ENCODE measurements at places on chromosomes 6 and 20.

DNA sequence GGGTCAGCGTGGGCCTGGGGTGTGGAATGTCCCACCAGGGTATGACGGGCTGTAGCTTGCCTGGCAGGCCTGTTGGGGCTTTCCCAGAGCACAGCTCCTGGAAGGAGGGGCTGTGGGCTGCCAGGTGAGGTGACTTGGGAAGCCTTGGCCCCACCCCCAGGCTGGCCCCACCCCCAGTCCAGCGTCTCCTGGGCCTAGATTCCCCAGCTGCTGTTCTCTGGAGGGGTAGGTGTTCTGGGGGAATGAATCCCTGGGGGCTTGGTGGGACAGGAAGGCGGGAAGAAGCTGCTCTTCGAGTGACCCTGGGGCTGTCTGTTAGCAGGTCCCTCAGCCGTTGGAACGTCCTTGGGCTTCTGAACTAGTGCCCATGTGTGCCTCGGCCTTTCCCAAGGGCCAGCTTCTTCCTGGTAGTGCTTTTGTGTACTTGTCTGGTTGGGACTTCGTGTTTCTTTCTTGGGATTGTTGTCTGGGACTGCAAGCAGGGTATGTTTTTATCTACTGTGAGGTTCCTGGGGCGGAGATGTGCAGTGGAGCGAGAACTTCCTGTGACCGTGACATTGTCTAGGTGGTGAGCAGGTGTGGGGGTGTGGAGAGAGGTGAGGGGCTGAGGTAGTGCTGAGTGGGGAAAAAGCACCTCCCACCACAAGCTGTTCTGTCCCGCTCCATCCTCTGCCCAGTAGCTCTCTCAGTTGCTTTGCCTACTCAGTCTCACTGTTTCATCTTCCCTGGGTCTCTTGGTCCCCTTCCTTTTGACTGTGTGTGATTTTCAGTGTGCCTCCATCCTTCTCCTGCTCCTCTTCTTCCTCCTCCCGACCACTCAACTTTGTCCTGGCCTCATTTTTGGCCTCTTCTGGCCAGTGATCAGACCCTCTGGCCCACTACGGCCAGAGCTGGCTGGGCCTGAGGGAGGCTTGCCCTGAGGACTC lies 1.3 kb upstream of the DDR1 start:
- no peak for DNase-seq

GRCh38 chr20:38873050-38873581 lies 53.1 kb upstream of the FAM83D start:
- DNase-seq, result no peak

DNA sequence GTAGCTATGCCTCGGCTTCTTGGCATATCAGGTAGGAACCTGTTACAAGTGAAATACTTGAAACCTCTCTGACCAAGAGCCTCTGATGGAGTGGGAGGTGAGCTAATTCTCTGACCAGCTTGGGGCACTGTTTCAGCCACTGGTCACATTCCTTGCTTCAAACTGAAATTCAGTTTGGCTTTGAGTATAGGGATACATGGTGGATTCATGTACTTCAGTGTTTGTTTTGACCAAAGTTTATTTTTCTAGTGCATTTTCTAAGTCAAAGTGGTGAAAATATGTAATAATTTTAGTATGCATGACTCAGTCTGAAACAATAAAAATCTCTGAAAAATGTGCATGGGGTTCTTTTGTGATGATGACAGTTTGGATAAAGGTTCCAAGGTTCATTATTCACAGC lies 18.6 kb downstream of the TTPAL start:
- DNase-seq, result no peak

- no peak for DNase-seq
These were observed 144.9 kb downstream of the AIG1 start for GRCh38 chr6:143205585-143205984.

- no peak for DNase-seq
These were observed 400.0 kb downstream of the CD83 start for GRCh38 chr6:14517516-14518105.

DNA sequence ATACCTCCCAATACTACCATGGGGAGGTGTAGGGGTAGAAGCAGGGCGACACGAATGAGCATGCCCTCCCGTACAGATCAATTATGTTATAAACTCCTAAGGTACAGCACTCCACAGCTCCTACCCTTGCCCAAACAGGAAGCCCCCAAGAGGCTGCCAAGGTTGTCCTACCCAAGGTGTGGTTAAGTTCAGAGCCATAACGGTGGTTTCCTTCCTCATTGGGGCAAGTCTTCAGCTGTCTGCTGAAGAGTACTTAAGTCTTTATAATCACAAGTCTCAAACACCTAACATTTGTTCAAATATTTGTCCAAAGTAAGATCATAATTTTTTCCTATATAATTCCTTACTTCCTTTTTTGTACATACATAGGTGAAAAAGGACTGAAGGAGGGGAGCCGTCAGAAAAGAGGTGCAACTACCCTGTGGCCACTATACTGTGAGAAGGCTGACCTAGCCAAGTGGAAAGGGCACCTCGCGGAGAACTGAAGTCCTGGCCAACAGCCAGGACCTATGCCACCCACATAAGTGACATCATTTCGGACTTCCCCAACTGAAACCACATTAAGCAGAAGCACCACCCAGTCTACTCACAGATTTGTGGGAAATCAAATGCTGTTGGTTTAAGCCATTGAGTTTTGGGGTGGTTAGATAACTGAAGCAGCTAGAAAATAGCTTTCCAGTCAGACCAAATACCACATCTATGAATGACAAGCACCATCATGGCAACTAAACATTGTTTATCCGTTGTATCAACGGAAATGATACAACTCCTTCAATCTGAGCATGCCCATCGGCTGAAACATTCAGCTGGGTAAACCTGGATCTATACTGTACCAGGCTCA lies 2.9 kb upstream of the RAB22A start:
- DNase-seq, result peak; percentile 43

- no peak for DNase-seq
These were observed 95.7 kb downstream of the SLC24A3 start for GRCh38 chr20:19308146-19308545.

GRCh38 chr6:74597840-74598239 lies 608.0 kb downstream of the COL12A1 start:
- no peak for DNase-seq

DNA sequence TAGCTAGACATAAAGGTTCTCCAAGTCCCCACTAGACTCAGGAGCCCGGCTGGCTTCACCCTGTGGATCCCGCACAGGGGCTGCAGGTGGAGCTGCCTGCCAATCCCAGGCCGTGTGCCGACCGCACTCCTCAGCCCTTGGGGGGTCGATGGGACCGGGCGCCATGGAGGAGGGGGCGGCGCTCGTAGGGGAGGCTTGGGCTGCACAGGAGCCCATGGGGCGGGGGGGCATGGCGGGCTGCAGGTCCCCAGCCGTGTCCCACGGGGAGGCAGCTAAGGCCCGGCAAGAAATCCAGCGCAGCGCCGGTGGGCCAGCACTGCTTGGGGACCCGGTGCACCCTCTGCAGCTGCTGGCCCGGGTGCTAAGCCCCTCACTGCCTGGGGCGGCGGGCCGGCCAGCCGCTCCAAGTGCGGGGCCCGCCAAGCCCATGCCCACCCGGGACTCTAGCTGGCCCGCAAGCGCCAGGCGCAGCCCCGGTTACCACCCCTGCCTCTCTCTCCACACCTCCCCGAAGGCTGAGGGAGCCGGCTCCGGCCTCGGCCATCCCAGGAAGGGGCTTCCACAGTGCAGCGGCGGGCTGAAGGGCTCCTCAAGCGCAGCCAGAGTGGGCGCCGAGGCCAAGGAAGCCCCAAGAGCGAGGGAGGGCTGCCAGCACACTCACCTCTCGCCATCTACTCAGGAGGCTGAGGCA lies 26.5 kb upstream of the ID1 start:
- no peak for DNase-seq

- no peak for DNase-seq
These were observed 224.0 kb downstream of the SOD2 start for GRCh38 chr6:159468994-159469393.

GRCh38 chr20:32894711-32895355 lies 36.1 kb downstream of the EFCAB8 start:
- no peak for DNase-seq

GRCh38 chr6:34982424-34982852 lies 93.4 kb downstream of the ANKS1A start:
- DNase-seq, result no peak

DNA sequence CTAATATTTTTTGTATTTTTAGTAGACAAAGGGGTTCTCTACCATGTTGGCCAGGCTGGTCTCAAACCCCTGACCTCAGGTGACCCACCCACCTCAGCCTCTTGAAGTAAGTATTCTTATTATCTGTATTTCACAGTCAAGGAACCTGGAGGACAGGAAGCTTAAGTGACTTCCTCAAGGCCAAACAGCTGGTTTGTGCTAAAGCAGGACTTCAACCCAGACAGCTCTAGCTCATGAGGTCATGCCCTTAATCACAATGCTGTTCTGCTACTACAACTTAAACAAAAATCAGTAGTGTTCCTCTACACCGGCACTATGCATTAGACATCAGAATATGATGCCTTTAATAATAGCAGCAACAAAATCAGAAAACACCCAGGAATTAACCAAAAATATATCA lies 168.9 kb downstream of the ADGB start:
- DNase-seq, result no peak

- DNase-seq, result no peak
These were observed 50.1 kb upstream of the DEK start for GRCh38 chr6:18314317-18314997.

GRCh38 chr20:36304786-36305495 lies 1.2 kb upstream of the DLGAP4 start:
- DNase-seq, result no peak

- no peak for DNase-seq
These were observed 87.4 kb upstream of the TPD52L1 start for GRCh38 chr6:125066140-125066539.

DNA sequence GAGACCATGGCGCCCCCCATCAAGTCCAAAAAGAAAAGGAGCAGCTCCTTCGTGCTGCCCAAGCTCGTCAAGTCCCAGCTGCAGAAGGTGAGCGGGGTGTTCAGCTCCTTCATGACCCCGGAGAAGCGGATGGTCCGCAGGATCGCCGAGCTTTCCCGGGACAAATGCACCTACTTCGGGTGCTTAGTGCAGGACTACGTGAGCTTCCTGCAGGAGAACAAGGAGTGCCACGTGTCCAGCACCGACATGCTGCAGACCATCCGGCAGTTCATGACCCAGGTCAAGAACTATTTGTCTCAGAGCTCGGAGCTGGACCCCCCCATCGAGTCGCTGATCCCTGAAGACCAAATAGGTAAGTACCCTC lies 41.7 kb upstream of the NAA20 start:
- no peak for DNase-seq

DNA sequence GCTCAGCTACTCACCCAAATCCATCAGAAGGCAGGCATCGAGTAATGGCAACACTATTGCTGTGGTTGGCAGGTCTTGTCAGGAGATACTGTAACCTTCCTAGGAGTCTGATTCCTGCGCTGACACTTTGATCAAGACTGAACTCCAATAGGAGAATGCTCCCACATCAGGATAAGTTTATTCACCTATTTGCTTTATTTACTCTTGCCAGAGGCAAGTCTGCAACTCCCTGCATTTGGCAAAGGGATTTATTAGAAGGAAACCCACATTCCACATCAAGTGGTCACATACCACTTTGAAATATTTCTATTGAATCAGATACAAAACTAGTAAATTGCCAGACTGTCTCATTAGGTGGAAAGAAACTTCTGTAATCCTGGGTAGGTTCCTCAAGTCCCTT lies 43.5 kb downstream of the ZFAND3 start:
- DNase-seq, result no peak

- peak; percentile 78 for DNase-seq
These were observed 448 bp upstream of the DDAH2 start for GRCh38 chr6:31729515-31729978.

DNA sequence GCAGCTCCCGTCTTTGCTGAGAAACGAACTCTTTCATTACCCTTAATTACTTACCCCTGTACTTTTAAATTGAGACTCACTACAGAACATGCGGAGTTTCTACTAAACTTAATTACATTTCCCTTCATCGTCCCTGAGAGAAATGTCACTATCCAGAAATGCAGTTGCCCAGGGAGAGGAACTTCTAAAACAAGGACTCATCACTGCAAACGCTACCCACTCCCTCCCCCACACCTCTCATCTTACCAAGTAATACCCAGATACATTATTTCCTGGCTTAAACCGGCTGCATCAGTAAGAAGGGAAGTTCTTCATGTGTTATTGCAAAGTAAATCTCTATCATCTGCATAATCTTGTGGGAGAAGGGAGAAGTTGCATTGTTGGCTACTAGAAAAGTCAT lies 138.3 kb downstream of the IPCEF1 start:
- peak; percentile 31 for DNase-seq

DNA sequence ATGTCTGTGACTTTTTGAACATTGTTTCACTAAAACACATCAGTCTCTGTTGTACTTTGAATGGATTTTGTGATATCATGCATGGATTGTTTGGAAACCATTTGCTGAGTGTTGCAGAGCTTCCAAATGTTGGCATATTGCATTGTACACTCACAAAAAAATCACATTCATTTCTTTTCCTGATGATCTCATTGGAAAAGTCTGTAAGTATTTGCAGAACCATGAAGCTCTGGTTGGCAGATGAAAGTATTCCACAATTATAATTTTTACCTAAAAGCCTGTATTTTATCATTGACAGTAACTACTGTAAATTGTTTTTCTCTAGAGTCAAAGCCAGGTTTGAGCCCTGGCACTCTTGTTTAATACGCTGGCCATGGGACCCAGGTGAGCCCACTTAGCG lies 42.1 kb downstream of the VAPB start:
- no peak for DNase-seq

DNA sequence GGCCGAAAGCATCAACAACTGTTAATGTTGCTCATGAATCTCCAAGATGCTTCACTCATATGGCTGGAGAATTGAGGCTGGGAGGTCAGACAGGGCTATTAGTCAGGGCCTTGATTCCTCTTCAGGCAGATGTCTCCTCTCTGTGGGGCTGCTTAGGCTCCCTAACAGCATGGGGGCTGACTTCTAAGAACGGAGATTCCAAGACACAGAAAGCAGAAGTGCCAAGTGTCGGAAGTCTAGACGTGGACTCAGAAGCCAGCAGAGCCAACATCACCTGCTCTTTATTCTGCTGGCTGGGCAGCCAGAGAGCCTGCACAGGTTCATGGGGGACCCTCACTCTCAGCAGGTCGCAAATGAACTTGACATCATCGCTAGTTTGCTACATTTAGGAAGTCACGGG lies 279.8 kb downstream of the CDH26 start:
- no peak for DNase-seq

GRCh38 chr6:164370773-164371172 lies 938.6 kb downstream of the C6orf118 start:
- no peak for DNase-seq

GRCh38 chr20:15446373-15446772 lies 1109.0 kb upstream of the FLRT3 start:
- no peak for DNase-seq

- DNase-seq, result no peak
These were observed 21.7 kb upstream of the EPB41L1 start for GRCh38 chr20:36132802-36133211.

- DNase-seq, result no peak
These were observed 339.0 kb downstream of the NRN1 start for GRCh38 chr6:5667737-5668136.

DNA sequence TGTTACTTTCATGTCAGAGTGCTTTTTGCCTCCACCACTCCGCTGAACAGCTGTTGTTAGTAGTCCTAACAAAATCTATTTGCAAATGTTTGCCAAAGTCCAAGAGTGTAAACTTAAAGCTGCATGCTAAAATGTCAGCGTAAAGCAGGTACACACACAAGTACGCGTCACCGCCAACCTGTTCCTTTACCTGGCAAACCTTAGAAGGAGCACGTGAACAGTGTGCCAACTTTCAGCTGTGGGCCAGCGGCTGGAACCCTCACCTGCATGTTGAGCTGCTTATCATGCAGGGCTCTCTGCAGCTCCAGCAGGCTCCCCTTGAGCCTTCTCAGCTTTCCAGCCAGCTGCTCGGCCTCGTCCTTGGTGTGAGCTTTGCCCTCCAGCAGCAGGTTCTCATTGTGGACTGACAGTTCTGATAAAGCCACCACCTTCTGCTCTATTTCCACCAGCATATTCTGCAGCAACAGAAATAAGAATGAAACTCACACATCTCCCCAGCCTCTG lies 359.3 kb downstream of the SYNE1 start:
- DNase-seq, result no peak
